Stimulated activated CD8-positive, alpha-beta memory T cell treated with anti-CD3 and anti-CD28 coated beads, Interleukin-2, amount 100 ng/mL, for 48 hours (primary cell): ENCODE measurements at places on chromosomes 7 and 10.

DNA sequence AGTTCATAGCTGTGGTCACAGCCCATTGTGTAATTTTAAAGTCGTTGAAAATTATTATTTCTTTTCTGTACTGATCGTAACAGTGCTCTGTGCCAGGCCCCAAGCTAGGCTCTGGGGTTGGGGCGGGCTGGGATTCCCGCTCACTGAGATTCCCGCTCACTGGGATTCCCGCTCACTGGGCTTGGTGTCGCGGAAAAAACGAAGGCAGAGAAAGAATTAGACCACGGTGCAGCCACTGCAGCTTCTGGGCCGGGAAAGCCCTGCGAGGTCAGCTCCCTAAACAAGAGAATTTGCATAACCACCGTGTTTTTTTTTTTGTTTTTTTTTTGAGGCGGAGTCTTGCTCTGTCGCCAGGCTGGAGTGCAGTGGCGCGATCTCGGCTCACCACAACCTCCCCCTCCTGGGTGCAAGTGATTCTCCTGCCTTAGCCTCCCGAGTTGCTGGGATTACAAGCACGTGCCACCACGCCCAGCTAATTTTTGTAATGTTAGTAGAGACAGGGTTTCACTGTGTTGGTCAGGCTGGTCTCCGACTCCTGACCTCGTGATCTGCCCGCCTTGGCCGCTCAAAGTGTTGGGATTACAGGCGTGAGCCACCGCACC lies 31.2 kb downstream of the FOXK1 start:
- DNase-seq, result no peak

- DNase-seq, result no peak
These were observed 248.3 kb downstream of the CDC14C start for GRCh38 chr7:49172639-49173038.

- no peak for DNase-seq
These were observed 93.8 kb downstream of the MAP3K8 start for GRCh38 chr10:30527623-30528428.

GRCh38 chr7:144403649-144404061 lies at the start of gene NOBOX:
Gene NOBOX (minus strand): TSS chr7:144403693.
- no peak for DNase-seq

DNA sequence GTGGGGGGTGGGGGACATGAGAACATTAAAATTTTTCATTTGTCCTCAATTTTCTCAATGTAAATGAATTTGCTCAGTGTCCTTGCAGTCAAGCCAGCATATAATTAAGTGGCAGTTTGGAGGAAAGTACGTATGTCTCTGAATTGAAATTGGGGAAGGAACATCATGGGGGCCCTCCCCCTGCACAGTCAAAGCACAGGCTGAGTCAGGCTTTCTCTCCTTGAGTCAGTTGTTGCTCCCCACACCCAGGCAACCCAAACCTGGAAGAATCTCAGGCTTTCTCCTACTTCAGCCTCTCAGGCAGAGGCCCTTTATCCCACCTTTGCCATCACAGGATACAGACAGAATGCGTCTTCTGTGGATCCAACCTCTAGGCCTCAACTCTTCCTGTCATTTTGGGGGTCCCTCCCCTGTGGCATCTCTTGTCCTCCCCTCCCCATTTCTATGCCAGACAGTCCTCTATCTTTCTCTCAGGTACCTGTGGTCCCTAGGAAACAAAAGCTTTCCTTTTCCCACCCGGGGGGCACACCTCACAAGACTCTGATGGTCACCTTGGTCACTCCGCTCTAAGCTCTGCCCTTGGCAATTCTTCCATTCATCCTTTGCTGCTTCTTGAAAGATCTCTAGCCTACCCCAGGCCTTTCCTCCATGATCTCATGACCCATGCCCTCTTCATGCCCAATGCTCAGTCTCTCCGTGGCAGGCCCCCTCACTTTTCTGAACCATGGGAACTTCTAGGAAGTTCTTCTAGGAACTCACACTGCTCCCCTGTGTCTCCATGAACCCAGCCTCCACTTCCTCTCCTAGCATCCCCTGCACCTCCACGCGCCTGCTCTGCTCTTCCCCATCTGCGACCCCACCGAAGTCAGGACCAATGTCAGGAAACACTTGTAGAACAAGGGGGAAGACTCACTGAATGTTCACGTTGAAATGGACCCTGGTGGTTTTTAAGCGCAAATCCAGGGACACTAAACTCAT lies 40.4 kb downstream of the CREB3L2 start:
- DNase-seq, result peak; percentile 0

DNA sequence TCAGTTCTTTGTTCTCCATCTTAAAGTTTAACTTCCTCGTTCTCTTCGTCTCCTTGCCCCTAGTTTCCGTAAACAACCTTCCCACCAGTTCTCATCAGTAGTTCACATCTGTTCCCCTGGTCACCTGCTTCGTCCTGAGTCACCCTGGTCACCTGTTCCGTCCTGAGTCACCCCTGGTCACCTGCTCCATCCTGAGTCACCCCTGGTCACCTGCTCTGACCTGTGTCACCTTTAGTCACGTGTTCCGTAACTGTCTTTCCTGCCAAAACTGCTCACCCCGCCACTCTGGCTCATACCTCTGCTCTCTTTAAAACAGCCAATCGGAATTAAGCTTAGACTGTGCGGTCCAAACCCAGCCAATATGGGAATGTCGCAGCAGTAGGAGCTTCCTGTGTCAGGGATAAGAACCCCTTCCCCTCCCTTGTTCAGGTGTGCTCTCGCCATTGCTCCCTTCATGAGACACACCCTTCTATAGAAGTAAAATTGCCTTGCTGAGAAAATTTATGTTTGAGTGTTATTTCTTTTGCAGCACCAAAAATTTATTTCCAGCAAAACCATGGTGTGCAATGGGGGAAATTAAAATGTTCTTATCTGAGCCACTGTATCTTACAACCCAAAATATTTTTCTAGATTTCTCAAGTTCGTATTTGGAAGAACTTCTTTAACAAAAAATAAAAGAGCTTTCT lies 112.2 kb downstream of the VIM start:
- no peak for DNase-seq

DNA sequence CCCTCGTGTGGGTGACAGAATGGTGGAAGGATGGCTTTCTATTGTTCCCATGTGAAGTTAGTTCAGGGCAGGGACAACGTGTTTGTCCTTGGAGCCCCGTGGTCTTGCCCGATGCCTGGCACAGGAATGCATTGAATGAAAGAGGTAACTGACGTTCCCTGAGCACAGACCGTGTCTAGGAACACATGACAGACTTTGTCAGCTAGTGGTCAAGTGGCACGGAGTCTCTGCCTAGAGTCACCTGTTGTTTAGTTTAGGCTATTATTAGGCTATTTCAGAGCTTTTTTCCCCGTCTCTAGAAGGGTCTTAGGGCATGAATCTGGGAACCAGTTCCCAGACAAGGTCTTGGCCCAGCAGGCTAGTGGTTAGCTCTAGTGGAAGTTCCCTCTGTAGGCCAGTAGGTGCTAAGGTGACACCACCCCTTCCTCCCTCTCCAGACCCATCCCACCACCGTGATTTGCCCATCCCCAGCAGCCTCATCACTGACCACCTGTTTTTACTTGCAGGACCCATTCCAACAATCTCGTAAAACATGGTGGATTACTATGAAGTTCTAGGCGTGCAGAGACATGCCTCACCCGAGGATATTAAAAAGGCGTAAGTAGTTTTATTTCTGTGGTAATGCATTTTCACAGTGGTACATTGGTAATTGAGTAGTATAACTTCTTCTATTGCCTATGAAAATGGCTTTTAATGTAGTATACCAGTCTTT lies 21.4 kb downstream of the DNAJB6 start:
- DNase-seq, result no peak

DNA sequence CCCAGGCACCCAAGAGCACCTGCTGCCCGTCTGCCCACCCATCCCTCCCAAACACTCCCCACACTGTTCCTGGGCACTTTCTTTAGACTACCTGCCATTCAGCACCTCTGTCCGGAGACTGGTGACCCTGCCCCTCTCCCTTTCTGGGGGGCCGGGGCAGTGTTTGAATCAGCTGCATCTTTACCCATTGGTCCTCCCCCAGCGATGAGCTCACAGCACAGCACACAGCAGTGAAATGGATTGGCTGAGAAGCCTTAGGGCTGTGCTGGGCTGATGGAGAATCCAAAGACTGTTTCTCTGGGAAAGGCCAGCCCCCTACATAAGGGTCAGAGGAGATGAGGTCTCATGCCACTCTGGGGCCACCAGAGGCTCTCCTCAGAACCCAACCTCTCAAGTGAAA lies 40.2 kb downstream of the VWA2 start:
- no peak for DNase-seq

- DNase-seq, result no peak
These were observed 457.4 kb downstream of the MDFIC start for GRCh38 chr7:115379321-115379720.

GRCh38 chr7:142612237-142612881 lies 136.9 kb upstream of the PRSS1 start:
- no peak for DNase-seq

- no peak for DNase-seq
These were observed 162.9 kb upstream of the KIAA1217 start for GRCh38 chr10:24046060-24046459.

- no peak for DNase-seq
These were observed 43.5 kb downstream of the CLEC2L start for GRCh38 chr7:139566736-139567646.

DNA sequence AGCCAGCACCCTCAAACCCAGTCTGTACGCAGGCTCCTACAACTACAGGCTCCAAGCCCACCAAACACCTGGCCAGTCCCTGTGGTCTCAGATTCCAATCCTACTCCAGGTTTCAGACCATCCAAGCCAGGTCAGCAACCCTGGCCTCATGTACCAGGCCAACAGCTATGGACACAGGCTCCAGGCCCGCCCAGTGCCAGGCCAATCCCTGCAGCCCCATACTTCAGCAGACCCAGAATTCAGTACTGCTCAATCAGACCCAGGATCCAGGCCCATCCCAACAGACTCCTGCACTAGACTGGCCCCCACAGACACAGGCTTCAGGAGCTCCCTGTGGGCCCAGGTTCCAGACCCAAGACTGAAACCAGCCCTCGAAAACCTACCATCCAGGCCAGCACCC lies 32.3 kb downstream of the HPSE2 start:
- DNase-seq, result no peak

DNA sequence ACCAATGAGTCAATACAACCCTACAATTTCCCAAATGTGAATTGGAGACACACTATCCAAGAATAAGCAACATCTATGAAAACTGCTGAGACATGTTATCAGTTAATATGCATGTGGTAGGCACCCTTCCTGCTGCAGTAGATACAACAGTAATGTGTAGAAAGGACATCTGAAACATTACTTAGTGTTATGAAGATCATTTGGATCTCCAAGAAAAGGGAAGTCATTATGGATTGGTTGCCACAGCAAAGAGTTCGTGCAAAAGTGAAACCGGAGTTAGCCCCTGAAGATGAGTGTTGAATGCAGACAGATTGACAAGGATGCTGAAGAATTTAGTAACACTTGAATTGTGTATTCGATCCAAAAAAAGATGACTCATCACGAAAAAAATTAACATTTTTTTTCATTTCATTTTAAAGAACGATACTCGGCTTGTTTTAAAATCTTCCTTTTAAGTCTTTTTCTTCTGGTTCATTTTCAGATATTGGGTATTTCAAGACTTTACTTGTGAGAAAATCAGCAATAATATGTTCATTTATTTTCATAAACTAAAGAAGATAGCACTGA lies 322.4 kb upstream of the KLF6 start:
- no peak for DNase-seq

DNA sequence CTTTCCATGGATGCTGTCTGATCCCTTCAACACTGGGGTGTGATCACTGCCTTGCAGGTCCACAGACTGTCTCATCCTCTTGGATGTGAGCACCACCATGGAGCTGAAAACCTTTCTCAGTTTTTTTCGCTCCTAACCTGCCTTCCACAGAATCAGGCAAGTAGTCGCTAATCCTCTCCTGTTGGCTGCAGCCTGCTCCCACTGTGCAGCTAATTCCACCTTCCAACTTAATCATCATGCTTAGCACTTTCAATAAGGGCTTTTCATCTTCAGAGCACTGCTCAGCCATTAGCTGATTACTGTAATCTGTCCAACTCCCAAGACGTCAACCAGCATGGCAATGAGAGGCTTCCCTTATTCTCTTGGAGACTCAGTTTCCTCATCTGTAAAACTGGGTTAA lies 15.1 kb upstream of the CDH23 start:
- no peak for DNase-seq

DNA sequence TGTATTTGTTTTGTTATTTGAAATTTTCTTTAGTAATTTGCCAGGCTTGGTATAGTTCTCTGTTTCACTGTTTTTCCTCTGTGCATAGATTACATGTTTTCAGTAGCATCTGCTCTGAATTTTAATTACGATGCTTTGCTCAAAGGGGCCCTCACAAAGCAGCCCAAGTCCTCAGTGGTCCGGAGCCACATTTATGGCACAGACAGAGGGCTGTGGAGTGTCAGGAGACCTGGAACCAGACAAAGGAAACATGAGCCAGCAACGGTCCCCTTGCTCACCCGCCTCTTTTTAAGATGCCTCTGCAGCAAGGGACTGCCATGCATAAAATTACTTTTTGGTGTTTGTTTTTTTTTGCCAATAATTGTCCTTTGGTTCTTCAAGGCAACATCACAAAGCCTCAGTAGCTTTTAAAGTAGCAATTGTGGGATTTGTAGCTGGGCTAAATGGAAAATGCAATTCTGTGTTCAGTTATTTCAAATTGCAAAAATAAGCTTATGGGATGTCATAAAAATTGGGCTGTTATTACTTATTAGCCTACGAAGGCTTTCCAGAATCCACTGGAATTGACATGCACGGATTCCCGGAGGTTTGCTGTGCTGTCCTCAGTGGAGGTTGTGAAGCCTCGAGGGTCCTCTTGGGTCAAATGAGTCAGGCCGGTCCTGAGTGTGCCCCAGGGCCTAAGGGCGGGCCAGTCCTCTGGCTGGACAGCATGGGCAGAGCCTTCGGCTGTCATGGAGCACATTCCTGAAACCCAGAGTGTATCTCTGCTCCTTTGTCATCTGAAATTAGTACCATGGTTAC lies 422.8 kb downstream of the GLRX3 start:
- DNase-seq, result no peak

DNA sequence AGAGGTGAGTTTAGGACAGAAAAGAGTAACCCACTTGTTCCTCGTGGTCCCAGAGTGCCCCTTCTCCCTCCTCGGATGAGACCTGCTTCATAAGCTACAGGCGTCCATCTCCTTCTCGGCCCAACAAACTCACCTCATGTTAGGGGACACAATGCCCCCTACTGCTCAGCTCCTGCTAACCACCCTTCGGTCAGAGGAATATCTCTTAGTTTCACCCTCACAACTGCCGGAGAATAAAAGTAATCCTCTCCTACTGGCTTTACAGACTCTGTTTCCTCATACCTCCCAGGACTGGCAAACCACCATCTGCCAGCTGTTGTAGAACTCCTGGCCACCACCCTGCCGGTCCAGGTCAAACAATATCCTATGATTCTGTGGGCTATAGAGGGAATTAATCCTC lies 3.2 kb downstream of the AKR1B15 start:
- DNase-seq, result no peak

DNA sequence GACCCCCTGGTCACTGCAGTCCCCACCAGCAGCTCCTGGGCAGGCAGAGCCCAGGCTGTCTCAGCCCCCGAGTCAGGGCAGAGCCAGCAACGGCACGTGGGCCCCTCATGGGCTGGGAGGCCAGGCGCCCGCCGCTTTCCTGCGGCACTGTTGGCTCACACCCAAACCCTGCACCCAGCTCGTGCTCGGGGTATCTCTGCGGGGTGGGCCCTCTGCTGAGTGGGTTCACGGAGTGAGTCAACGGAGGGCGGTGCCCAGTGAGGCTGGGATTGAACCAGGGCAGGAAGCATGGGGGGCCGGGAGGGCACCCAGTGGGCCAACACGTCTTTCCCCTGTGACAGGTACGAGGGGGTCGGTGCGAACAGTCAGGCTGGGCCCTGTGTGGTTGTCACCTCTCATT lies 28.9 kb downstream of the ADAP1 start:
- DNase-seq, result peak; percentile 86

- no peak for DNase-seq
These were observed 61.6 kb downstream of the CCDC71L start for GRCh38 chr7:106599343-106599698.

- DNase-seq, result no peak
These were observed 397 bp upstream of the NFE2L3 start for GRCh38 chr7:26151650-26151952.
